ENCODE measurements at places on chromosomes 1 and 21. TPM values are rescaled to one million over a fixed set of nuclear protein-coding genes. Genes with fewer than 3 reads are reported as not detected.

PTGFR gene
- 0.67 TPM for total RNA-seq

SLC30A2 gene
- 51.6 TPM for total RNA-seq

DCST2 gene
- total RNA-seq: 0.50 TPM

FAM72A gene
- total RNA-seq: not detected

NR5A2 gene
- total RNA-seq: 8.2 TPM

L1TD1 gene
- total RNA-seq: 0.75 TPM

CENPS gene
- total RNA-seq: 9.1 TPM

CRABP2 gene
- total RNA-seq: 4.5 TPM

PIP5K1A gene
- 74.5 TPM for total RNA-seq

DNA sequence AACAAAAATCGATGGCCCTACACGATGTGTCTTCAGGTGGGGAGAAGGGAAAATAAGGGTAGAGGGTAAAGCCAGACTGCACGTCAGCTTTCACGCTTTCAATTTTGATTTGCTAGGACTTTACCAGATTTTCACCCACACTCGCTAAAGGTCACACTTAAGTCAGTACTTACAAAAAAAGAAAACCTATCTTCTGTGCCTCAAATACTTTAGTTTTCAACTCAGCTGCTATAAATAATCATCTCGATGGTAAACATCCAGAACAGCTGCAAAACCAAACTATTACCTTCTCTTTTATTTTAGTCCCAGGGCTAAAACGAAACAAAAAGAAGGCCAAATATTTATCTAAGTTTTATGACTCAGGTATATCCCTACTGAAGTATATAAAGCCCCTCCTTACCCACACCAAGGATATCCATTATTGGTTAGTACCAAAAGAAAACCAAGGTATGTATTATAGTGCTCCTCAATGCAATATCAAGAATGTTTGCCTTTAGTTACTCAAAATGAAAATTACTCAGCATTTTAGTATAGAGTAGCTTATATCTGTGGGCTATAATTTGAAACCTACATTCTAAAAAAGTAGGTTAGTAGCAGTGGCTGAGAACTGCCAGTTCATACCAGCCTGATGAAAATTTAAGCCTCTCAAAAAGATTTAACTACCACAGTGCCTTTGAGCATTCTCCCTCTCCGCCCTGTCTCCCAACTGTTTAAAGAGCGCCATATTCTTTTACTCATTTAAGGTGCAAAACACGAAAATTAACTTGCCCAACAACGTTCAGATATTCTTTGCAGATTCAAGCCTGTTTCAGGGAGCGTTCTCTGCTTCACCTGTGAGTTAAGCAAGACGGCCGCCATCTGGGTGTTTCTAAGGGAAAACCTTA is 1.5 kb downstream of the CSDE1 start:
- DNase-seq: no peak

- no peak for DNase-seq
Observed at GRCh38 chr1:41623736-41624135, 139.3 kb upstream of the EDN2 start.

DNA sequence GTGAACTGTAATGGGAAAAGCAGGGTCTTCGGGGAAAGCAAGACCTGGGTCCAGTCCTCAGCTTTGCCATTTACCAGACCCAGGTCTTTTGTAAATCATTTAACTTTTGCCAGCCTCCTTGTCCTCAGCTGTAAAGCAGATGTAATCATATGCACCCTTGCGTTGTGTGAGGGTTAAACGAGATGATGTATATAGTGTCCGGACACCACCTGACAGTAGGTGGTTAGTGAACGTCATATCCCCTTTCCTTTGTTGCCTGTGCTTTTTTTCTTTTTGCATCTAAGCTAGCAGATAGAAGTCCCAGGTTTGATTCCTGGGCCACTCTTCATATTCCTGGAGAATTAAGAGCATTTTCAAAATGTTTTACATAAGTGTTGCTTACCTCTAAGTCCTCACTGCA is 28.5 kb downstream of the IL12RB2 start:
- no peak for DNase-seq

DNA sequence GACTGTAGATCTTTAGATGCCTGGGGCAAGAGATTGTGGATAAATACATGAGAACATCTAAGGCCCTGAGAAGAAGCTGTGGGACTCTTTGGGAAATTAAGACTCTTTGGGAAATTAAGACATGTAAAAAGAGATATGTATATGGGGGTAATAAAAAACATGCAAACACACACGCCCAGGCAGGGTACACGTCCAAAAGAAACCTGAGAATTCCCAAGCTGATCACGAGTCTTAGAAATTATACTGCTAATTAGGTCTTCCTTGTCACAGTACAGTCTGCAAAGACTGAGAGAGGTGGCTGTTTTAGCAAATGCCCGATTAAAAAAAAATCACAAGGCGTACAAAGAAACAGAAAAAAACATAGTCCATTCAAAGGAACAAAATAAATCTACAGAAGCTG is 39.3 kb upstream of the ERO1B start:
- DNase-seq: no peak

GRCh38 chr1:17039522-17039921 is 14.3 kb downstream of the SDHB start:
- DNase-seq: no peak

DNA sequence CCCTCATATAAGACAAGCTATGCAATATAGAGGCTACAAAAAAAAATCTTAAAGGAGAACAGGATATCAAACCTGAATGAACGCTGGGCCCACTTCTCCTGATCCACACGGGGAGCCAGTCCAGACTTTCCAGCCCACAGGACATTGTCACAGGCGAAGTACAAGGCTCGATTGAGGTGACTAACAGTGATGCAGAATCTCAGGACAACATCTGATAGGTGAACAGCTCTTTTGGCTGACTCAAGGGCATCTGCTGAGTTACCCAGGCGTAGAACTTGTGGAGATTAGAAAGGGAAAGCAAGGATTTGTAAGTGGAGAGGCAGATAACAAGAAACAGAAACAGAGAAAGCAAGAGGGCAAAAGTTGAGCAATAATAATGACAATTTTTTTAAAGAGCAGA is 1.8 kb downstream of the PEX11B start:
- no peak for DNase-seq

DNA sequence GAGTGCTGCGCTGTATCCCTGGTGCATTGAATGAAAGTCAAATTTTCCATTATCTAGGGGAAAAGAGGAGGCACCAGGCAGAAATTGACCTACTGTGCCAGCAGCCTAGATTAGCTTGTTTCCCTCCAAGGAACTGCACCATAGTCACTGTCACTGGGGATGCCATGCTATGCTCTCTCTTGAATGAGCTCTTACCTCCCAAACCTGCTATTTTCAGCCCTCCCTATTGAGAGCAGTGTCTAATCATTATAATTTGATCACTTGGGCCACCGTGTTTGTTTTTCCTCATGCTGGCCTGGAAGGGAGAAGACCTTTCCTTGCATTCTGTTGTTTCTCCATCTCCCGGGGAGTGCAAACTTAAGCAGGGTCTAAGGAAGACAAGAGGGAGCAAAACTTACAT is 492.9 kb downstream of the SIPA1L2 start:
- no peak for DNase-seq

- DNase-seq: no peak
Observed at GRCh38 chr1:113579256-113580018, 179.8 kb downstream of the PHTF1 start.

GRCh38 chr1:116006486-116006964 is 30.2 kb downstream of the SLC22A15 start:
- DNase-seq: no peak

GRCh38 chr21:32626621-32627196 is 14.5 kb upstream of the CFAP298 start:
- no peak for DNase-seq

DNA sequence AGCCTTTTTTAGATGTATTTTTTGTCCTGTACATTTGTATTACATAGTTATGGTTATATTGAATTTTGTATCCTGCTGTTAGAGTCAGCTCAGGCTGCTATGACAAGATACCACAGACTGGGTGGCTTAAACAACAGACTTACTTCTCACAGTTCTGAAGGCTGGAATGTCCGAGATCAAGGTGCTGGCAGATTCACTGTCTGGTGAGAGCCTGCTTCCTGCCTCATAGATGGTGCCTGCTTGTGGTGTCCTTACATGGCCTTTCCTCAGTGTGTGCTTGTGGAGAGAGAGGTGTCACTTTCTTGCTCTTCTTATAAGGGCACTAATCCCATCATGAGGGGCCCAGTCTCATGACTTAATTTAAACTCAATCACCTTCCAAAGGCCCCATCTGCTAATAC is 23.1 kb upstream of the MYSM1 start:
- no peak for DNase-seq

DNA sequence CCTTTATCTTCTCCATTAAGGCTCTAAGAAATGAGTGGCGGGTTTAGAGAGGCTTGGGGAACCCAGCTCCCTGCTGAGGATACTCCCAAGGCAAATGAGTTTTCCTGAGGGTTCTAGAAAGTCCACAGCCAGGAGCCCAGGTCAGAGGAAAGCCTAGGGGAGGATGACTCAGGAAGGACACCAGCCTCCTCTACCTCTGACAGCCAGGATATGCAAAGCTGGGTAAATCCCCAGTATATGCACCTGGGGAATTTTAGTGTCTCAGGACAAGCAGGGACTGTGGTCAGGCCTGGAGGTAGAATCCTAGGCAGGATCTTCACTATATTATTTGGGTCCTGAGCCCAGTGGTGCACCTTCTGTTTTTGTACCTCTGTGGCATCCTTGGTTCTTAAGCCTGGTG is 23.5 kb upstream of the WNT4 start:
- DNase-seq: no peak

- DNase-seq: no peak
Observed at GRCh38 chr1:205053296-205053695, 10.3 kb downstream of the CNTN2 start.

- DNase-seq: no peak
Observed at GRCh38 chr1:1283821-1284220, 3.6 kb downstream of the SCNN1D start.

GRCh38 chr1:11595285-11595684 is 58.9 kb downstream of the FBXO2 start:
- no peak for DNase-seq

- DNase-seq: peak; percentile 65
Observed at GRCh38 chr1:11790880-11791715, 14.7 kb downstream of the MTHFR start.

GRCh38 chr1:160217481-160218051 is 12.4 kb downstream of the PEA15 start:
- no peak for DNase-seq
